ENCODE measurements at places on chromosomes 3 and 15.

GRCh38 chr3:188253800-188254452 is 100.0 kb downstream of the LPP start:
- no peak for DNase-seq

- DNase-seq, result no peak
These were observed 258.4 kb downstream of the GBE1 start for GRCh38 chr3:81503026-81503425.

DNA sequence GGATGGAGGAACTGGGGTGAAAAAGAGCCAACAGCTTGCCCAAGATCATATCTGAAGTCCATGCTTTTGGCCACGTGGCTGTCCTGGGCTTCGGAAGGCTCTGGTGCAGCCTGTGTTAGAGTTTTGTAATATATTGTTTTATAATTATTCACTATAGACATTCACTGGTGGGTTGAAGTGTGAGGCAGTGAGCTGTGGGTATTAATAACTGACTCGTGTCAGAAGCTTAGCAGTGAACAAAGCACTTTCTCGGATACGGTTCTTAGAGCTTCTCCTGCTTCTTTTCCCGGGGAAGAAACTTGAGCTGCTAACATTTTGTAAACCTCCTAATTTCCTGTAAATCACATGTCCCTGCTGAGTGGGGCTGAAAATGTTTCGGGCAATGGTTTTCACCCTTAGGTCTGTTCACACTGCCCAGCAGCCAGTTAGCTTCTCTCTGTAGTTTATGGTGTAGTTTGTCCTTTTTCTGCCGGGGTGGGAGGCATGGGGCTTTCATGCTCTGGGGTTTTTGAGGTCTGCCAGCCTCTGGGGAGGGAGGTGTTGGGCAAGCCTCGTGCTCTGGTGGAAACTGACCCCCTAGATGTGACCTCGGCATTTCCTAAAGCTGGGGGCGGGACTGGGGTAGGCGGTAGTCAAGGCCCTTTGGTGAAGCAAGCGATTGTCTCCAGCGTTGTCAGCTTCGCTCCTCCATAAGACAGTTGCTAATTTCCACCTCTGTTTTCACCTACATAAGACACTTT is 1.7 kb downstream of the MRAS start:
- DNase-seq, result no peak

GRCh38 chr15:75153087-75153486 is 48.6 kb upstream of the C15orf39 start:
- no peak for DNase-seq

GRCh38 chr15:99496302-99496629 is 69.5 kb upstream of the MEF2A start:
- no peak for DNase-seq

DNA sequence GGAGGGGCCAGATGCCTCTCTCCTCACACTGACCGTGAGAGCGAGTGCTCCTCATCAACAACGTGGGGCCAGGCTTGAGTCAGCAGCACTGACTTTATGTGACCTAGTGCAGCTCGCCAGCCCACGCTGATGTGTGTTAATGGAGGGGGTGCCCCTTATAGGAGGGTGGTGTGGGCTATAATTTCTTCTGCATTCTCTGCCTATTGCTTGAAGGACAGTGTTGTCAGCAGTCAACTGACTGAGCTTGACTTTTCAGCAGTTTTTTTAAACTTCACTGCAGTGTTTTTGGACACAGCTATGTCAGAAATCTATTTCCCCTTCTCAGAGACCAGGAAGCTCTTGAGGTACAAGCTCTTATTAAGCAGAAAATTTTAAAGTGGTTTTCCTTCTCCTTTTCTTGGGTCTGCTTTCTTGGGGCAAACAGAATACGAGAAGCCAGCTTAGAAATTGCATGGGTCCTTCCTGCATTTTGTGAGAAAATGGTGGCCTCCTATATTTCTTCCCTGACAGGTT is 304.8 kb upstream of the CTDSPL start:
- no peak for DNase-seq

DNA sequence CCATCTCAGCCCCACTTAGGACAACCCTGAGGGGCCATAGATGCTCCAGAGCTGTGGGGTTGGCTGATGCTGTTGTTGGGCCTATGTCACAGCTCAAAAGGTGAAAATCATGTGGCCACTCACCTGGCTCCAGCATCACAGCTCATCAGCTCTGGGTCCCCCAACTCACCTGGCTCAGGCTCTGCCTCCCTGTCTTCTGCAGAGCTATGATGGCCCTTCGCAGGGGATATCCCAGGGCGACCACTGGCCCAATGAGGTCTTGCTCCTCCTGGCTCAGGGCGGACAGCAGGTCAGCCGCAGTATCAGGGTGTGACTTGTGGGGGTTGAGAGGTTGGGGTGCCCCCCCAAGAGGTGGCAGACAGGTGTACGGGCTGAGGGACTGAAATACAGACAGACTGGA is 15.7 kb downstream of the UBAP1L start:
- no peak for DNase-seq

- DNase-seq, result no peak
These were observed 207.9 kb downstream of the ZIC1 start for GRCh38 chr3:147616998-147617619.

GRCh38 chr3:24674261-24674660 is 179.6 kb upstream of the THRB start:
- DNase-seq, result no peak

GRCh38 chr3:36496684-36497633 is 116.7 kb downstream of the STAC start:
- DNase-seq, result no peak

DNA sequence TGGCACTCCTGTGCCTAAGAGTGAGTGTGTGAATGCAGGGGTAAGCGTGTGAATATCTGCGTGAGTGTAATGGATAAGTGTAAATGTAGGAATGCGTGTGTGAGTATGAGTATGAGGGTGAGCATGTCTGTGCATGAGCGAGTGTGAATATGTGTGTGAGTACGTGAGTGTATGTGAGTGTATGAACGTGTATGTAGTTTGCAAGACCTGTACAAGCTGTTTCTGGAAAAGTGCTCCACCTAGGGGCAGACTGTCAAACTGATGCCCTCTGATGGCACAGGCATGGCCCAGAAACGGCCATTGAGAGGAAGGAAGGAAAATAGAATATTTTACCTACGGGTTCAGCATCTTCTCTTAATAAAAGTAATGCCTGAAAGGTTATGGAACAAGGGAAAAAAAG is 24.4 kb upstream of the FRMD4B start:
- peak; percentile 59 for DNase-seq

DNA sequence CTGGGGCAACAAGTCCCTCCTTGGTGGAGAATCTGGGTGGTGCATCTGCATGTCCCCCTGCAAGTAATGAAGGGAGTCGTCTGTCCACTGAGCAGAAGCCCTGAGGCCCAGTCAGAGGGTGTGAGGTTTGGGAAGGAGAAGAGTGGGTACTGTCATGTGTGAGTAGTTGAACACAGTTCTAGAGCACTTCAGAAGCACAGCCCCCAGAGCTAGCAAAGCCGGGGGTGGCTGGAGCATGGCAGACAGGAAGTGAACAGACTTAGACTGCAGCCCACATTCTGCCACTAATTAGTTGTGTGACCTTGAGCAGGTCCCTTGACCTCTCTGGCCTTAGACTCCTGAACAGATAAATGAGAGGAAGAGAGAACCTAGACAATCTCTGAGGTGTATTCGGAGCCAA is 207.6 kb downstream of the UACA start:
- peak; percentile 15 for DNase-seq

- DNase-seq, result no peak
These were observed 54.8 kb upstream of the BCL6 start for GRCh38 chr3:187799942-187800641.

DNA sequence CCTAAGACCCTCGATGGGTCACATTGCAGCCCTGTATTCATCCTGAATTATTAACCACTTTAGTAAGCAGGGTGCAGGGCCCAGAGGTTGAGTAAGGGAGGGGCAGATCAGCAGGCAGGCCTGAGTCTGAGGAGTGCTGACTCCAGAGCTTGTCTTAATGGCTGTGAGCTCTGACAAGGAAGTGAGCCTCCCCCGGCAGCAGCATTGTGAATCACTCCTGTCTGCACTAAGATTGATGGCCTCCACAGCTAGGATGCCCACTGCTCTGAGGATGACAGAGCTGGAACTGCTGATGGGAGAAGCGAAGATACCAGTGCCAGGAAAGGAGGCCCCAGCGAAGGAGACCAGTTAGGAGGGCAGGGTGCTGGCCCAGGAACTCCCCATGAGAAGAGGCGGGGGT is 46.5 kb upstream of the CCDC174 start:
- no peak for DNase-seq

GRCh38 chr3:55906896-55907295 is 419.8 kb upstream of the WNT5A start:
- DNase-seq, result no peak

DNA sequence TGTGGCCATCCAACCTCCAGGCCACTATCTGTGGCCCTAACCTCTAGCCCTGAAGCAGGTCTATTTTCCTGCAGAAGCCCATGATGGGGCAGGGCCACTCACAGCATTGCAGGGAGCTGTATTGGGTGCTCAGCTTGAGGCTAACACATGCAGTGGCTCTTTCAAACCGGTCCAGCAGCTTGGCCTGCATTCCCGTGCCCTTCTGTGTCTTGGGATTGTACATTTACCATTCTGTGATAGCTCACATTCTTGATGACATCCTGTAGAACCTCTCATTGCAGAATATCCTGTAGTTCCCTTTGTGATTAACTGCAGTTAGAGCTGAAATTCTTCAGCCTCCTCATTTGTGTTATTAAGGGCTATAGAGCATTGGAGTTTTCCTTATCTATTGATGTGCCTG is 60.8 kb upstream of the ANKRD34C start:
- no peak for DNase-seq

DNA sequence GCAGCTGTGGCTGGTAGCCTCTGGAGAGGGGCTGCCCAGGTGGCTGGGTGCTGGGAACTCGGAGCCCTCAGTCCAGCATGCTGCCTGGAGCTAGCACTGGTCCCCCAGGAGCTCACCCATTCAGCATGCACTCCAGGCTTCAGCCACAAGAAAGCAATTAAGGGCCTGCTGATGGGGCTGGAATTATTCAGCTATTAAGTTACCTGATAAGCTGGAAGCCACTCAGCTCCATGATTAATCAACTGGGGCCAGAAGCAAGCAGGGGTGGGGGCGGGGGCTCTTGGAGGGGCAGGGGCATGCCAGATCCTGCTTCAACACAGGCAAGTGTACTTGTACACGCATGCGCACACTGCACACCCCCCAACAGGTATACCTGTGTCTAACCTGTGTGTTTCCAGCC is 22.1 kb upstream of the TMEM115 start:
- DNase-seq, result no peak

- no peak for DNase-seq
These were observed 2.9 kb downstream of the ZNF385D start for GRCh38 chr3:21747966-21748555.
